NCI-H2107 (cell line): ENCODE measurements at places on chromosomes 2 and 18.
A peak's percentile ranks its signal among the peaks of the same experiment; 100 is the strongest.

- peak; percentile 81 for DNase-seq
Measured at GRCh38 chr2:195694553-195694952, 37.5 kb downstream of the SLC39A10 start.

DNA sequence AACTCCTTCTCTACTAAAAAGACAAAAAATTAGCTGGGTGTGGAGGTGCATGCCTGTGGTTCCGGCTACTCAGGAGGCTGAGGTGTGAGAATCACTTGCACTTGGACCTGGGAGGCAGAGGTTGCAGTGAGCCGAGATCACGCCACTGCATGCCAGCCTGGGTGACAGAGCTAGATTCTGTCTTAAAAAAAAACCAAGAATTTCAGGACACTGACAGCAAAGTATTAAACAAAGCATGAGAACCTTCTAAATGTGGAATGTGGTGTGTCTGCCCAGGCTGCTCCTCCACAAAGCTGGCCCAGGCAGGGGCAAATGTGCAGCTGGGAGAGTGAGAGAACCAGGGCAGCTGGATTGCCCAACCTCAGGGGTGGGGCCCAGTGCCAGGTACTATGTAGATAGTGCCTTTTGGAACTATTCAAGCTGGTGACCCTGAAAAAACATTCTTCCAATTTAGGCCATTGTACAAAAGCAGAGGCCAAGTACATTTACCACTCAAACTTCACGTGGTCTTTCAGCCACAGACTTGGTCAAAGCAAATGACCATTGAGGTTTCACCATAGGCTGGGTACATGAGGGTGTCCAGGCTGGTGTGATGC is 6.7 kb upstream of the UGT1A5 start:
- DNase-seq: no peak

DNA sequence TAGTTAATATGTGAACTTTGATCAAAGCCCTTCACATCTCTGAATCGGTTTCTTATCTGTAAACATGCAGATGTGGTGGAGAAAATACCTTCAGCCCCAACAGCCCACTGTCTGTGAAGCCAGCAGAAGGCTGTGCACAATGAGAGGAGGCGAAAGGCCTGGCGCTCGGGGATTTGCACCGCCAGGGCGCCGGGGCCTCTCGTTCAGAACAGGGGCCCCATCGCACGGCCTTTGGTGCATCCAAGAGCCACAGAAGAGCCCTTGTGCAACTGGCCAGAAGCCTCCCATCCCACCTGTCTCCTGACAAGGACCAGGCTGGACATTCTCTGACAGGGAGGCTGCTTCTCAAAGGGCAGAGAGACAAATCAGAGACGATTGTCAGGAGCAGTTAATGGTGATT is 407.2 kb upstream of the MYT1L start:
- no peak for DNase-seq

DNA sequence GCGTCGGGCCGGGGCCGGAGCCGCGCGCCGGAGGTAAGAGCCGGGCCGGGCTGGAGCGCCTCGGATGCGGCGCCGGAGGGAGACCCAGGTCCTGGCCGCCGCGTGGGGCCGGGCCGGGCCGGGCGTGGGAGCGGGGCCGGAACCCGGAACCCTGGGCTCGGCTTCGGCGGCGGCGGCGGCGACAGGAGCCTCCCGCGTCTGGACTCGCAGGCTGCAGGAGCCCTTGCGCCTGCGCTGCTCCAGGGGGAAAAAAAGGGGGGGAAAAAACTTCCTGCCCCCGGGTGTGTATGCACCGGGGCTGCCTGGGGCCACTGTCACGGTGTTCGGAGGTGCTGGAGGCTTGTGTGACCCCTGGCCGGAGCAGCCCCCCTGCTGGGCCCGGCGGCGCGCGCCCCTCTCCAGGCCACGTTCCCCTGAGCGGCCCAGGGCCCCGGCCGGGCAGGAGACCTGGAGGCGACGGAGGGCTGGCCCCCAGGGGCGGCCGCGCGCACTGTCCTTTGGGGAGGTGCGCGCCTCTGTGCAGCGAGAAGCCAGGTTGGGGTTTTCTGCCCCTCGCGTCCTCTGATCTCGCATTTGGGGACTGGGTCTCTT is 864 bp downstream of the KLHL29 start:
- no peak for DNase-seq

DNA sequence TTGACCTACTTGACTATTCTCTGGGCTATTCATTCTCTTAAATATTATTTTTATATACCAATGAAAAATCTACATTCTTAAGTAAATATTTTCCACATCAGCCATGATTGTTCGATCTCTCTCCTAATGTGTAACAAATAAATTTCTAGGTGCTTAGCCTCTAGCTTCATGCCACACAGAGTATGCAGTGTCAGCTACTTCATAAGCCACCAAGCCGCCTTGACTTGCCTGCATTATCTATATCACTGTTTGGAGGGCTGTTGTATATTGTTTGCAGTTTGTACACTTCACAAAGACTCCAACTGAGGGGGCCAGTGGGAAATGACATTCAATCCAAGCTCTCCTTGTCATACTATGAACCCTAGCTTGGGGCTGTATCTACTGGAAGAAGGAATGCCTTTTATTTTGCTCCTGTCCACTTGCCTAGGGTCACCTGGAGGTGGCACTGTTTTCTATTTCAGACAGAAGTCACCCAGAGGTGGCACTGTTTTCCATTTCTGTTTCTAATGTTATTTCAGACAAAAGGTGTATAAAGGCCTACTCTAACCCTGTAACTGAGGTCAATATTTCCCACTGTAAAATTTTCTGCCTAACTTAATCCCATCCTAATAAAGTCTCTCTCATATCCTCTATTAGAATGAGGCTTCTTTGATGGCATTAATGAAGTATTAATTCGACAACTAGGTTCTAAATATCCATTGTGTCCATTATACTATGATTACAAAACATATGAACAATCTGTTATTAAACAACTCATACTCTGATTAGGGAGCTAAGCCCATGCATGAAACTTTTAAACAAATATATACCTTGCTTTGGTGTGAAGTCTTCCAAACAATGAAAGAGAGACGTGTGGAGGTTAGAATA is 36.4 kb downstream of the COL5A2 start:
- no peak for DNase-seq

DNA sequence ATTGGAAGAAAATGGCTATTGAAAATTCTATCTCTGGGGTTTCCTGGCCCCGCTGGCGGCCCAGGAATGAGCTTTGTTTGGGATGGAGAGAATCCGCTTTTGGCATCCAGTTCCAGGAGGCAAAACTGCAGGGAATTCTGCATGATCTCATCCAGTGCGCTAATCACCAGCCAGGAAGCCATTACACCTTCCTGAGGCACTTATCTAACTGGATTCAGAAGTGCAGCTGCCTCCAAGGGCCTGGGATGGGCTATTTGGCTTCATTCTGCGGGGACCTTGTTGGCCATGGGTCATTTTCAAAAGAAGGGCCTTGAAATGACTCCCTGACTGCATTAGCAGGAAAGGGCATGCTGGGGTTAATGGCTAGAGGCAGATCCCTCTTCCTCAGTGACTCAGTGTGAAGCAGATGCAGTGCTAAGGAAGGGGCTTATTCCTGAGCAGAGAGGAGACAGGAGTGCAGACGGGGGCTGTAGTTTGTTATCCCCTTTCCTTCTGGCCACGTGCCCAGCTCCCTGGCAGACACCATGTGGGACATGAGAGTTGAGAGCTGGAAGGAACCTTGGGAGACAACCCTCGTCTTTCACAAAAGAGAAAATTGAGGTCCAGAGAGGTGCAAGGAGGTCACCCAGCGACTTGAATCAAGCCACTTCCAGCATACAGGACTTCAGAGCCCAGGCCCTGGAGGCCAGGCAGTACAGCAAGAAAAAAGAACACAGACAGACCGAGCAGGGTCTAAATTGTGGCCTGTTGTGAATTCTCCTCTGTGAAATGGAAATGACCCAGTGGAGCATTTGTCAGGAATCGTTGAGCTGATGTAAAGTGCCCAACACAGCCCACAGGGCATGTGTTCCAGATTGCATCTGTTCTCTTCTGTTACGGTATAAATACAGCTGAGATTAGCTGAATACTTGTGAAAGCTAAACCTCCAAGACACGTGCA is 161.8 kb downstream of the PRKCE start:
- DNase-seq: no peak
